ENCODE measurements at places on chromosomes 13 and 19.

GRCh38 chr19:19224852-19225494, 13.2 kb downstream of the NCAN start:
- no peak for DNase-seq

DNA sequence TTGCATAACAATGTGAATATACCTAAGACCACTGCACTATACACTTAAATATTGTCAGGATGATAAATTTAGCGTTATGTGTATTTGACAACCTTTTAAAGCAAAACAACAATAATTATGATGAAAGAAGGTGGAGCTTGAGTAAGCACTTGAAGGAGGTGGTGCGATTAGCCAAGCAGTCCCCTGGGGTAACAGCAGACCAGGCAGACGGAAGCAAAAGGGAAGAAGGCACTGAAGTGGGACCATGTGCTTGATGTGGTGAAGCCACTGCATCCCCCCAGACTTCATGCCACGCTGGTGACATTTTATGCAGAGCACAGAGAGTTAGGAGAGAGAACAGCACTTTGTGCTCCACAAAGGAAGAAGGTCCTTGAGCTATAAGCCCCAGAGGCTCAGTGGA, 58.3 kb upstream of the ZNF507 start:
- DNase-seq: no peak

GRCh38 chr13:60329221-60329923, 67.6 kb upstream of the TDRD3 start:
- peak; percentile 55 for DNase-seq

DNA sequence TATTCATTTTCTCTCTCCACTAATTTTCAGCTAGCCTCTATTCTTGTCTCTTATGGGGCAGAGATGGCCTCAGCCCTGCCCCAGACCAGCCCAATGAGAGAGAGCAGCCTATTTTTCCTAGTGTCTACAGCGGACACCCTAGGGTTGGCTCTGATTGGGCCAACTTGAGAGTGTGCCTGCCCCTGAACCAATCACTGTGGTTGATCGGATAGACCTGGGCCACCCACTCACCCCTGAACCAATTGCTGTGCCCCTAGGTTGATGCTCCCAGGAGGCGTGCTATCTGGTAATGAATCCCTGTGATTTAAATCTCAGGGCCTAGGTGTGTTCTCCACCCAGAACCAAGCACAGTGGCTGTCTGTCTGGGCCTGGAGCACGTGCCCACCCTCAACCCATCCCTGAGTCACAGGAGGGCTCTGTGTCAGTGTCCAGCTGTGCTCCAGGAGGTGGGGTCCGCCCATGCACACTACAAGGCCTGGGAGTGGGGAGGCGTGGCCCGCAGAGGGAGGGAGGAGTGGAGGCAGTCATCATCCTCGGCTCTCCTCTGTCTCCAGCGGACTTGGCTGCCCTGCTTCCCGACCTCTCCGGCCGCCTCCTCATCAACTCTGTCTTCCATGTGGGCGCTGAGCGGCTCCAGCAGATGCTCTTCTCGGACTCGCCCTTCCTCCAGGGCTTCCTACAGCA, 14.9 kb upstream of the SCN1B start:
- no peak for DNase-seq

GRCh38 chr13:113938716-113939115, 35.2 kb downstream of the C13orf46 start:
- DNase-seq: peak; percentile 35

DNA sequence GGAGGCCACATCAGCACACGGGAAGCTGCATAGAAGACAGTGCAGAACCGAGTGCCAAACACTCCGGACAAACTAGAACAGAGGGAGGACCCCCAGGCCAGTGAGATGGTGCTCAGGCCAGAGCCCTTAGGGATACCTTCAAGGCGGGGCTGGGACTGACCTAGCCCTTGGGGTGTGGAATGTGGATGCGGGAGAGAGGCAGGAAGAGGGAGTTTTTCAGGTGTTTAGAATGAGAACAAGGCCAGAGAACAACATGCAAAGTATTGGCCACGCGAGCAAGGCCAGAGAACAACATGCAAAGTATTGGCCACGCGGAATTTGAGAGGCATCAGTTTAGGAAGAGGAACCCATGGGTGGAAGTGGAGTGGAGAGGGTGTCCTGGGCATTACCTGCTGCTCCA, 65.1 kb upstream of the ATP12A start:
- DNase-seq: no peak

DNA sequence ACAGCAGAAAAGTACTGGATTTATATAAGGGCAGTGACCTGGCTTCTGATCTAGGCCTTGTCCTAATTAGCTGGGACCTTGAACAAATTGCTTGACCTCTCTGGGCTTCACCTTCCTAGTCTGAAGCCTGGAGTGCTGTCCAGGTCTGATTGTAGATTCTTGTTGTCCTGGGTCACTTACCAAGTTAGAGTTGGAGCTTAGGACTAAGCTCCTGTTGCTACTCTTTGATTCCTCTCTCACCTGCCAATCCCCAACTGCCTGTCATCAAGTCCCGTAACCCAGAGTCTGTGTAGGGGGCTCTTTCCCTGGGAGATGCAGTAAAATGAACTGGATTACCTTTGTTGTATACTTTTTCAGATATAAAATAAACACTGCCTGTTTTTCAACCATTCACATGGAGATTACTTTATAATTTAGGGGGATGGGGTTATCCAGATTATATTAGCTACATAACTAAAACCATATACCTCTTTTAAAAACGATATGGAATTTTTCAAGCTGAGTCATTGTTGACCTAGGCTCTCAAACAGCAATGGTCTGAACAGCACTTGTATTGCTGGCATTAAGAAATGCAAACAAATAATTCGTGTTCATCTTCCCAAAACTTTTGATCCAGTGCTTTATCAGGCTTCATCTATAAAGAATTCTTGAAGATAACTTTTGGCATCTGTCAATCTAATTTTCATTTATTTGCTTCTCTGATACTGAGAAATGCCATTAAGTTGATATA, 5.8 kb downstream of the ARHGAP35 start:
- no peak for DNase-seq

GRCh38 chr13:41458187-41458760, 924 bp downstream of the RGCC start:
- DNase-seq: peak; percentile 6

DNA sequence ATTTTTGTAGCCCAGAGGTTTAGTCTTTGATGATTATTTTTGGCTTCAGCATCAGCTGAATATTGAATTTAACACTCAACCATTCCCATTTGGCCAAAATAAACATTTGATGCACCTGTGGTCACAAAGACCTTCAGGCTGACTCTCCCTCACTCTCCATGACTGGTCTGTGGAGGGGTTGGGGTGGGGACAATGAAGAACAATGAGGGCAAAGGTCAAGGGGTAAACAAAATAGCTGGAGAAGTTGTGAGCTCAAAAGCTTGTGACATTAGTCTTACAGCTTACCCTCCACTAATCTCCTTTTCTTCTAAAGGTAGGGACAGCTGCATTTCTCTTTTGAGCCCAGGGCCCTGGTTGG, 86.9 kb downstream of the SLC15A1 start:
- DNase-seq: peak; percentile 59

DNA sequence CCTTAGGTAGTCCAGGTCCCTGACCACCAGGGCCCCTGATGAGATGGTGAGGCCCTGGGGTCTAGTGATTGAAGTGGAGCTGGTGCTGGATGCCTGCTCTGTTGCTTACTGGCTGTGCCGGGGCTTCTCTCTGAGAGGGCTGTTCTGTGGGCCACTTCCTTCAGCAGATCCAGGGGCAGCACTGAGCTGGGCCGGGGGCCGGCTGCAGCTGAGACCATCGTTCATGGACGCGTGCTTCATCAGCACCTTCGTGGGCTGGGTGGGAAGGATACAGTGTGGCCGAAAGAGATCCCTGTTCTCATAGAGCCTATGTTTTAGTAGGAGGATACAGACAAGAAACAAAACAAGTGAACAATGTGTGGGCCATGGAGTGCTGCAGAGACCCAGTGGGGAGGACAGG, 33.2 kb upstream of the TEX29 start:
- DNase-seq: no peak

DNA sequence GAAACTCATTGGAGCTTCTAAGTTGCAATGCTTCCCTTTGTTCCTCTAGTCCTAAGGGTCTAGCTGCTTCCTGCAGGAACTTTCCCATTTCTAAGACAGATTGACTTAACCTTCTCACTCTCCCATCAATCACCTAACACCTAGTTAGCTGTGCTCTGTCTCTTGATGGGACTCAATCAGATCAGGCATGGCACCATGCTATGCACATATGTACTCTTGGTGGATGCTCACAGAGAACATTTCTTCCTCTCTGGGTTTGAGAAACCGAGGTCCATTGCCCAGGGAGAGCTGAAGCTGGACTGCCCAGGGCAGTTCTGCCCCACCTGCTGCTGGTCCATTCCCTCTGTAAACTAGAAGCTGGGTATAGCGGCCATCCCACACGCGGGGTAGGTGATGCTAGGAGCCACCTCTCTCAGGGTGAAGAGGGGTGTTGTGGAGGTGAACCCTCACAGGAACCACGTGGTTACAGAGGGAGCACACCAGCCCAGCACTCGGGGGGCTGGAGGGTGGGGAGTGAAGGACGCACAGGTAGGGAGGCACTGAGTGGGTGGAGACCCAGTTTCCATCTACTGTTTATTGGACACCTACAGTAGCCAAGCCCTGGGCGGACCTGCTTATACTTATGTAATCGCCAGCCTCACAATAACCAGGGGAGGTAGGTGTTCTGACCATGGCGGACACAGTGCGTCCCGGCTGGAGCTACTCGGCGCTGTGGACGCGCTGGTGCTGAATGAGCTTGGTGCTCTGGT, 3.1 kb upstream of the UBE2M start:
- DNase-seq: no peak

DNA sequence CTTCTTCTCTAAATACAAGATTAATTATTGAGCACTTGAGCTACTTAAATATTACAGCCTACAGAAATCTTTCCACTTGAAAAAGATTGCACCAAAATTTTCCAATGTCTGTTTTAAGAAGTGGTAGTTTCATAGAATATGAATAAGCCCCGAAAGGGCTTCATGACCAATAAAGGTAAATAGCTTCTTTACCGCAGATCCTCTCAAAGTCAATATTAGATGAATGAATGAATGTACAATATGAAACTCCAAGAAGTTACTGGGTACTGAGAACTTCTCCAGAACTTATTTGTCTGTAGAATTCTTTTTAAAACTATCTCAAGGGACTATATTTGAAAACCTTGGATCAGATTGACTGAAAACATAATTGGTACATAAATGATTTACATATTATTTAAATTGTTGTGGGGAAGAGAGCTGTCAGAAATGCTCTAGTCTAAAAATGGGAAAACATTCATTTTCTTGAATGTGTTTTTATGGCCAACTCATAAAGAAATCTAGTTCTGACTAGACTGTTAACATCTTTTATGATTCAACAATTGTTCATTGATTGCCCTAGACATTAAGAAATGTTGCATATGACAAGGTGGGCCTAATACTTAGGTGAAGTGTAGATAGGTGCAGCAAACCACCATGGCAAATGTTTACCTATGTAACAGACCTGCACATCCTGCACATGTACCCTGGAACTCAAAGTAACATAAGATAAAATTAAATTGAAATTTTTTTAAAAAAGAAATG, 227.0 kb downstream of the SPRY2 start:
- DNase-seq: no peak

DNA sequence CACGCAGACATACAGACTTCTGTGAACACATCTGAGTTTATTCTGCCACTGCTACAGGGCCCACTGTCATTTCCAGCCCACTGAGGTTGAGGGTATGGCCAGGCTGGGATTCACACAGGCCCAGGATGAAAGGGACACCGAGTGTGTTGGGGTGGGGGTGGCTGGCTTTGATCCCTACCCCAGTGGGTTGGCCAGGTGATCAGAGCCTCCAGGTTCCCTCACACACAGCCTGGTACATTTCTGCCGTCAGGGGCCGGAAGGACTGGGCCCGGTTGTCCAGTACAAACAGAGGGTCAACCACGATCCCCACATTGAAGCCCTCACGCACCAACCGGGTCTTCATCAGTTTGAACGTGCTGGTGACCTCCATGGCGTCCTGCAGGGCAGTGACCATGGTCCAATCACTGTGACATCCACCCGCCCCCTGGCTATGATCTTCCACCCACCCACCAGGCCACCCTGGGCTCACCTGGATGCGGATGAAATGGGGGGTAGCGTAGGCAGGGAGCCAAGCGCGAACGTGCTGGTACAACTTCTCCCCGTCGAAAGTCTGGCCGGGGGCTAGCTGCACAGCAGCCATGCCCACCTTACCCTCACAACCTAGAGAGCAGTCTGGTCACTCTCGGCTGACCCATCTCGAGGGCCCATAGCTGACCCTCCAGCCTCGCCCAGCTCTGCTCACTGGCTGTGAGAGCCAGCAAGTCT, 13.3 kb downstream of the SLC27A5 start:
- no peak for DNase-seq

DNA sequence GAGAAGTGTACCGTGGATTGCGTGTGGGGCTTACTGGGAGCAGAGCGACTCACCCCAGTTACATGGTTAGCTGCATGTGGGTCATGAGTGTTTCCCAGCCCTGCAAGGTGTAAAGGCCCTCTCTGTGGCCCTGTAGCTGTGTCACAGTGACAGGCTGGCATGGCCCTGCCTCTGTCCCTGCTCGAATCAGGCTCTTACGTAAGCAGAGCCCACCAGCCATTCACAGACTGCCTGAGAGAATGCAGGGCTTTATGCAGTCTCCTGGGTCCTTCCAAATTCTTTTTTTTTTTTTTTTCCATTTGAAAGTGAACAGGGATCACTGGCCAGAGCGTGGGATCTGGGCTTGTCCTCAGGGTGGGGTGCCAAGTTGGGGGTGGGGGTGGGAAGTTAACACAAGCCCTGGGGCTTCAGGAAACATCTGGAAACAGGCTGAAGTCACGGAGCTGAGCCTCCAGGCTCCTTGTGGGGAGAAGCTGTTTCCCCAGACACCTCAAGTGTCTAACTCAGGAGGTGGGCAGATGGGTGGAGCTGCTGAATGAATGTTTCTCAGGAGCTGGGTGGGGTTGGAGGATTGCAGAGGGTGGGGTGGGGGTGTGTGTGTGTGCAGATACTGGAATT, 13.4 kb downstream of the TECR start:
- no peak for DNase-seq

DNA sequence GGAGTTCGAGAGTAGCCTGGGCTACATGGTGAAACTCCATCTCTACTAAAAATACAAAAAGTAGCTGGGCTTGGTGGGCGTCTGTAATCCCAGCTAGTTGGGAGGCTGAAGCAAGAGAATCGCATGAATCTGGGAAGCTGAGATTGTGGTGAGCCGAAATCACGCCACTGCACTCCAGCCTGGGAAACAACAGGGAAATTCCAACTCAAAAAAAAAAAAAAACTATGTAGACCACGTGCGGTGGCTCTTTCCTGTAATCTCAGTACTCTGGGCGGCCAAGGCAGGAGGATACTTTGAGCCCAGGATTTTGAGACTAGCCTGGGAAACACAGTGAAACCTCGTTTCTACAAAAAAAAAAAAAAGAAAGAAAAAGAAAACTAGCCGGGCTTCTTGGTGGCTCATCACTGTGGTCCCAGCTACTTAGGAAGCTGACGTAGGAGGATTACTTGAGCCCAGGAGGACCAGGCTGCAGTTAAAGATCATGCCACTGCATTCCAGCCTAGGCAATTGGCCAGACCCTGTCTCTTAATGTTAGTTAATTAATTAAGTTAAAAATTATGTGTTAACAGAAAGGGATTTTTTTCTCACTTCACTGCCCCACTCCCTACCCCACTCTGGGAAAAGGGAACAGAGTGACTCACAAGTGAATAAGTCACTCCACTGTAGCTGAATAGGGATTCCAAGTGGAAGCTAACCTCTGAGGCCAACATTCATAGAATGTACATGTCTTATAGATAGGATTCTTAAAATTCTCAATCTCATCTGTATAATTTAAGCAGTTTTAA, 2.2 kb downstream of the ZNF83 start:
- no peak for DNase-seq

- peak; percentile 71 for DNase-seq
Observed at GRCh38 chr13:80339912-80340650, 845 bp downstream of the SPRY2 start.

All from NCI-H1092 (cell line).